ENCODE measurements at places on chromosomes 3 and 15.

- no peak overlapping the region for H3K4me3 ChIP-seq
- H3K27ac ChIP-seq, result no peak overlapping the region
- H3K36me3 ChIP-seq, result no peaks in the 10 kb centered on the region
- peaks cover 3% of the 10 kb centered on the region for H3K4me1 ChIP-seq
- H3K27me3 ChIP-seq, result no peaks in the 10 kb centered on the region
- DNase-seq, result no peak
These were observed 79.0 kb downstream of the RPLP1 start for GRCh38 chr15:69531665-69532027.

GRCh38 chr3:53630547-53630946, 136.1 kb downstream of the CACNA1D start:
- H3K4me1 ChIP-seq, result no peaks in the 10 kb centered on the region
- H3K27me3 ChIP-seq, result no peaks in the 10 kb centered on the region
- no peaks in the 10 kb centered on the region for H3K36me3 ChIP-seq
- H3K4me3 ChIP-seq, result no peak overlapping the region
- no peak for DNase-seq

GRCh38 chr3:160150525-160150924, 74.7 kb upstream of the C3orf80 start:
- H3K4me1 ChIP-seq, result no peaks in the 10 kb centered on the region
- no peak for DNase-seq
- no peaks in the 10 kb centered on the region for H3K27me3 ChIP-seq
- H3K4me3 ChIP-seq, result no peak overlapping the region

GRCh38 chr3:27666272-27666671, 55.9 kb downstream of the EOMES start:
- no peaks in the 10 kb centered on the region for H3K4me1 ChIP-seq
- no peaks in the 10 kb centered on the region for H3K36me3 ChIP-seq

DNA sequence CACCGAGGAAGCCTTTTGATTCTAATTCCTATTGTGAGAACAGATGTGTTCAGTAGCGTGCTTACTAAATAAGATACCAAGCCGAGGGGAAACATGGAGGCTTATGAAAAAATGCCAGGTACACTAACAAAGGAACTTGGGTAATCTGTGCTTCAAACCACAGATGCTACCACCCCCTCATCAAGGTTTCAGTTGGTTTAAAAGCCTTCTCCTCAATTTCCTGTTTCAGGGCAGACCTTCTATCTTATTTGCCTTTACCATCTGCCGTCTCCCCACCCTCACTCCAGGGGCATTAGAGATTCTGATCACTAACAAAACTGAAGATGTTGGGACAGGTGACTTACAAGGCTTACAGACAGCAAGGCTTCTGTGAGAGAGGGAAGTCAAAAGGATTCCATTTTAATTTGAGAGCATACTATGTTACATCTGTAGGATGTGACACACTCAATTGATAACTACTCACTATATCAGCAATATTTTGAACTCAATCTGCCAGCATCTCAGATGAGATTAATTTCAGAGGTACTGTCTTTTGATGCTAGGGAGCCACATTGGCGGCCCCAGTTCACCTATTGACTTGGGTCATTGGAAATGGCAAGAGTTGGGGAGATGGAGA, 60.6 kb upstream of the PLCL2 start:
- no peaks in the 10 kb centered on the region for H3K27me3 ChIP-seq
- H3K4me1 ChIP-seq, result no peaks in the 10 kb centered on the region
- no peak overlapping the region for H3K27ac ChIP-seq
- H3K4me3 ChIP-seq, result no peak overlapping the region
- H3K36me3 ChIP-seq, result no peaks in the 10 kb centered on the region
- no peak for DNase-seq

Data from prostate gland (tissue), 2 donors.